ENCODE measurements at places on chromosomes 5 and 9.

- no peak for DNase-seq
Observed at GRCh38 chr5:20575571-20575970, 587.6 kb upstream of the CDH18 start.

- DNase-seq: no peak
Observed at GRCh38 chr9:69463497-69464068, 138.6 kb downstream of the ENTREP1 start.

DNA sequence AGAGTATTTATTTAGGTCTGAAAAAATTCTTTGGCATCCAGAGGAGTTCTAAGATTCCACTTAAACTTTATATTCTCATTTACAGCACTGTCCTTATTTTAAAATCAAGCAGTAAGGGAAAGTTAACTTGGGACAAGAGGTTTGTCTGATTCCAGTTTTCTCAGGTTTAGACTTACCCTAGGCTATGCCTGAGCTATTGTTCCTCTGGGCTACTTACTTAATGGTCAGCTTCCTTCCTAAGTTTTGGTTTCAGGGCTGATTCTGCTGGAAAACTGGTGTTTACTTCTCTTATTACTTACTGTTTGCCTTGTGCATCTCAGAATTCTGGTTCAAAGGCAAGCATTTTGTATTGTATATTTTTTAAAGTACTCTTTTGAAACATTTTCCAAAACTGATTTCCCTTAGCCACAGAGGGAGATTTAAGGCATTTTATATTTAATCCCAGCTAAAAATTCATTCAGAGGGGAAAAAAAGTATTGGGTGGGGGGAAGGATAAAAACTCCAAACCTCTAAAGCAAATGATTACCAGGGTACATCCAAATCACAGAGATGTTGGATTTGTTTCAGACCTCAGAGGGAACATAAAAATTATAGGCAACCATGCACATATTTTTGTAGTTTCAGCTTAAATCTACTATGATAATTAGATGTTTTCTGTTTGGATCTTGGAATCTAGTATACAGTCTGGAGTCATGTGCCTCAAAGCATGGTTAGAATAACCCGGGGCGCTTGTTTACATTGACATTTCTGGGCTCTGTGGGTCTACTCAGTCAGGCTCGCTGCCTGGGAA is 290.0 kb downstream of the ARHGAP26 start:
- no peak for DNase-seq

- DNase-seq: peak; percentile 49
Observed at GRCh38 chr5:111072949-111073682, 1.6 kb downstream of the TSLP start.

DNA sequence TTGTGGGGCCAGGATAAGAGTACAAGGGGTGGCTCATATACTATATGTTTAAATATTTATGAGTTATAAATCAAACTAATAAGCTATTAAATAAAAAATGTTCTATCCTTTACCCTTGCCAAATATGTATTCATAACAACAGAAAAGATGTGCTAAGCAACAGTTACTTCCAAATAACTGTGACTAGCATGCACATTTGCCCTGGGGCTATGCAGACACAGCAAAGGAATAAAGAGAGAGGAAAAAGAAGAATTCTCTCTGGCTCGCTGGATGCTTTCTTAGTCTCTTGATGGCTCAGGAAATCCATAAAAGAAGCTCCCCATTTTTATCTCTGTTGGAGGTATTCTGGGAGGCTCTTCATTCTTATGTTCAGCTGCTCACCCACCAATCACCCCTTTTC is 182.4 kb upstream of the ATP10B start:
- DNase-seq: no peak

DNA sequence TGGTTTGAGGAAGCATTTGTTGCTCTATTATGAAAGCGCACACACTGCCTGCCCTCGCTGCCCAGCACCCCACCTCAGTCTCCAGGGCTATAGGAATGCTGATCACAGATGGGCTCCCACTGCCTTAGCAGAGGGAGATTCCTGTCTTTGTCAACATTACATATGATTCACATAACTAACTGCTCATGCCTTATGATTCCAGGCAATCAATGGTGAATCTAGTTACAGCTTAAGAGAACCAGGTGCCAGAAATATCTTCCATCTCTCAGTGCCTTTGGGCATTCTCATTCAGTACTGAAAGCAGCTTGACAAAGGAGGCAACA is 458.9 kb upstream of the C9orf72 start:
- peak; percentile 53 for DNase-seq

DNA sequence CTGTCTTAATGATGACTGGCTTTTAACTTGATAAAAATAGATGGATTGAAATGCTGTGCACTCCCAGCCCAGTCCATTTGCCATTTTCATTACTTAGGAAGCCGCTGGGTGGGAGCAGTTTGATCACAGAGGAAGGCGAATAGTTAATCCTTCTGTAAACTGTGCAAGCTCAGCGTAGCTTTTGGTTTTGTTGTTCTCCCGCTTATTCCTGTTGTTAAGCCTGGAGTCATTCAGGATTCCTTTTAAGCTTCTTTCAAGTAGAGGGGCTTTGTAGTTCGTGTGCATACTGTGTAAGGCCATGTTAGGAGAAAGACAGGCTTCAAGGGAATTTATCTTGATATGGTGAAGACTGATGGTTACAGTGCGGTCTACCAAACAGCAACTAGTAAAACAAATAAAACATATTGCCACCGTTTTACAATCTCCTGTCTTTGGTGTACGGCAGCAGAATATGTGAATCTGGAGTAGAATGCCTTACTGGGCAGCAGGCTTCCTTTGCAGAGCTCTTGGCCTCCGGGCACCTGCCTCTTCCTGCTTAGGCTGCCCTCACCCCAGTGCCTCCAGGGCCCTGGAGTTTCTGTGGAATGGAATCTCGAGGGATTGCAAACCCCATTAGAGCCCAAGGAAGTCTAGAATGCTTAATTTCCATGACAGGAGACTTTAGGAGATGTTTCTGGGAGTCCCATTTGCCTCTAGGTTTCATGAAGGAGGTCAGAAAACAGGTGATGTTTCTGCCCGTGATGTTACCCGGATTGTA is 141.4 kb downstream of the TRIO start:
- DNase-seq: no peak

DNA sequence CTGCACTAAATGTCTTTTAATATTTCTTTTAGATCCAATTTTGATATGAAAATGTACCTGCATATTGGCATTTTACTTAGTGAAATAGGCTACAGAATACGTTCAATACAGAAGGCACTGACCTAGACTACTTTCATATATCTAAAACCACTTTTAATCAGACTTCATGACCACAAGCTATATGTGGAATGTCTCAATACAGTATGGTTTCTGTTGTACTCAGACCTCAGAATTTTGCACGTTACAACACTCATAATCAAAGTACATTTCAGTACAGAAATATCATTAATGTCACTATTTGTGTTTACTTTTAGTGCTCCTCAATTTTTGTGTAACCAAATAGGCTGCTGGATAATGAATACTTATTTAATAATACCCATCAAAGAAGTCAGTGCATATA is 74.8 kb downstream of the MEF2C start:
- DNase-seq: no peak

GRCh38 chr5:172088801-172089200 is 82.4 kb upstream of the FBXW11 start:
- no peak for DNase-seq

GRCh38 chr5:169832845-169833244 is 147.4 kb downstream of the INSYN2B start:
- DNase-seq: no peak

GRCh38 chr5:90644132-90644531 is 85.5 kb downstream of the ADGRV1 start:
- DNase-seq: no peak

DNA sequence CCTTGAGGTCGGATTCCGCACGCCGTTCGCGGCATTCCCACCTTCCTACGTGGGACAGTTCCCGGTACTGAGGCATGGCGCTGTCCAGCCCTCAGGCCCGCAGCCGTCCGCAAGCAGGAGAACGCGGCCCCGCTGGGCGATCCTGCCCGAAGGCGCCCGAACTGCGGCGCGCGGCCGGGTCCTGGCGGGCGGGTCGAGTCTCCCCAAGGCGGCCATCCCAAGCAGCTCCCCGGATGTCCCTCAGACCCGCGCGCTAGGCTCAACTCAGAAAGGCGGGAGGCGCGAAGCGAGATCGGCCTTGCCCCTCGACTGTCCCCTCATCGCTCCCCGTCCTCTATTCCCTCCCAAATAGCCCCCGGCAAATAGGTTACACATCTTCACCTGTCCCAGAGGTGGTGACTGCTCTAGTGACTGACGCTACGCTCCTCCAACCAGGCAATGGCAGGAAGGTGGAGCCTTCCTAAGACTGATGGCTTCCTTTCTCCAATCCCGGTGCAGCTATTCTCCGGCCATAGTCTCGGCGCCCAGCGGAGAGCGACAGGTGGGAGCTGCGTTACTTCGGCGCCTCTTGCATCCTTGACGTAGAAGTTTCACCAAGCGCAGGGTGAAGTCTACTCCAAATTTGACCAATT is 787 bp upstream of the ANKHD1 start:
- peak; percentile 94 for DNase-seq

DNA sequence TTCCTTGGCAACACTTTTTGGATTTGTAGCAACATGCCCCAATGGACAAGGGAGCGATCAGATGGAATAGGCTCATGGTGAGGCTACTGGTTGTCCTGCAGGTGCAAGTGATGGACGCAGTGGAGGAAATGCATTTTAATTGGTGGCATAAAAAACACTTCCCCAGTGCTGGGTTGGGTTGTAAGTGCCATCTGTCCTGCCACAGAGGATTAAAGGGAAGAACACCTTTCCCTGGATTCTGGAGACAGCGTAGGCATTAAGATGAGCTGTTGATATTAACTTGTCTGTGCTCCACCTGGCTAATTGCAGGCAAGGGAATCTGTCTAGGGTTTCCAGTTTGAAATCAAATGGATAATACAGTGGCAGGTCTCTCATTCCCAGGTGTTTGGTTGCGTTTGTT is 173.4 kb downstream of the ZNF462 start:
- no peak for DNase-seq

- DNase-seq: no peak
Observed at GRCh38 chr9:6052293-6052919, 37.0 kb upstream of the RANBP6 start.

GRCh38 chr9:89419978-89420394 is 77.9 kb downstream of the SEMA4D start:
- no peak for DNase-seq

DNA sequence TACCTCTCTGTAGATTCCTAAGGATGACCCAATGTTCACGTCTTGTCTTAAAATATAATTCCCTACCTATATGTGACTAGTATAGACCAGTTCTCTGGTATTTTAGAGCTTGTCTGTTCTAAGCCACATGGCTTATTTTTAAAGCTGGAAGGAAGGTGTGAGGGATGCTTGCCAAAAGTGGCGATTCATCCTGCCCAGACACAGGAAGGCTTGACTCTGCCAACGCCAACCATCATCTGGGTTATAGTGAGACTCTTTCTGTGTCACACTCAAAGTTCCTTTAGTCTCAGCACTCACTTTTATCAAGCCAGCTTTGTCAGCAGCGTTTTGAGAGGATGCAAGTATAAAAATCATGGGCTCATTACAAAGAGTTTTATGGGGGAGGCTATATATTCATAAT is 500.0 kb downstream of the PTPRD start:
- peak; percentile 88 for DNase-seq

DNA sequence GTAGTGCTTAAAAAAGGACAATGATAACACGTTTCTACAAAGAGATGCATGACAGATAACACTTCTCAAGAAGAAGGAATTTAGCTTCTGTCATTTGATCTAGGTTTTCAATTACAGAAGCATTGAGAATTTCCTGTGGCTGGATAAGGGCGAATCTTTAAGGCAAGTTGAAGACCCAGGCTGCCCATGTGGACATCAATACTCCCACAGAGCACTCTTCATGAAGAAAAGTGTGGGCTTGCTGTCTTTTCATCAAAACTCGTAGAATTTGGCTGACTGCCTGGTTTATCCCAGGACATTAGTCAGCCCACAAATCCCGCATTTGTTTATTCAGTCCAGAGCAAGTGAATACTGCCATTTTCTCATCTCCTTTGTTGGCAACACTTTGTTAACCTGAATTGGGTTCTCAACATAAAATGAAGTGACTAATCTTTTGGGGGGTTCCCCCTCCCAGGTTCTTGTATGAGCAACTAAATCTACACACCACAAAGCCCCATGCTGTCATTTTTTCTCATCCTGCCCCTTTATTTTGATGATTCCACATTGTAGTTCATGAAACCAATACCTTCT is 43.4 kb upstream of the CDKN2B start:
- peak; percentile 63 for DNase-seq

- no peak for DNase-seq
Observed at GRCh38 chr9:114607671-114608524, 3.2 kb upstream of the TMEM268 start.

GRCh38 chr9:99906403-99907207 is at the start of gene STX17:
Gene STX17, plus strand, starts transcription at chr9:99906654. Its CDS starts 8,586 bp downstream, at chr9:99915240.
- DNase-seq: no peak

- DNase-seq: no peak
Observed at GRCh38 chr5:95777441-95777840, 45.1 kb downstream of the GLRX start.

- no peak for DNase-seq
Observed at GRCh38 chr5:180594311-180595045, 3.2 kb upstream of the SCGB3A1 start.

DNA sequence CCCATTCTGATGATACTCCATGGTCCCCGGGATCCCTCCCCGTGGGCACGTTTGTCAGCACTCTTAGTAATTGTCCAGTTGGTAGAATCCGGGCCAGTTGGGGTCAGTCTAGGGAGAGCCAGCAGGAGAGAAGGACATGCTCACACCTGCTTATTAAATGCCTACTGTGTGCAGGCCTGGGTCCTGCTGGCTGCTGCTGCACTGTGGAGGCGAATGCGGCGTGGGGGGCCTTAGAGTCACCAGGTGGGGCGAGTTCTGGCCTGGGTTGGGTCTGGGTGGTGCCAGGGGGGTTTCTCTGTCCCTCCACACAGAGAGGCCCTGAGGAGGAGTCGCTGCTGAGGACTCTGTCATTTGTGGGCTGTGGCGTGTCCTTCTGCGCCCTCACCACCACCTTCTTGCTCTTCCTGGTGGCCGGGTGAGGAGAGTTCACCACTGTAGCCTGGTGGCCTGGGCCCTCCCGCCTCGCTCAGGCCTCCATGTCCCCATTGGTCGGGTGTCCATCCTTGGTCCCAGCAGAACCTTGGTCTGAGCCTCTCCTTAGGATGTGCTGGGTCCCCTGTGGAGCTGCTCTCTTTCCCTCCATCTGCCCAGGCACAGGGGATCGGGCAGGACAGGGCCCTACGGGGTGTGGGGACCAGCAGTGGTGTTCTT is 17.3 kb downstream of the ADGRD2 start:
- no peak for DNase-seq

- DNase-seq: no peak
Observed at GRCh38 chr9:92895812-92896436, 18.1 kb upstream of the ZNF484 start.

- DNase-seq: no peak
Observed at GRCh38 chr9:124351672-124352468, 63.4 kb downstream of the PSMB7 start.

All from NCI-H446 (cell line).